ENCODE measurements at places on chromosomes 16 and 17. TPM values are rescaled to one million over a fixed set of nuclear protein-coding genes. Genes with fewer than 3 reads are reported as not detected.

DNA sequence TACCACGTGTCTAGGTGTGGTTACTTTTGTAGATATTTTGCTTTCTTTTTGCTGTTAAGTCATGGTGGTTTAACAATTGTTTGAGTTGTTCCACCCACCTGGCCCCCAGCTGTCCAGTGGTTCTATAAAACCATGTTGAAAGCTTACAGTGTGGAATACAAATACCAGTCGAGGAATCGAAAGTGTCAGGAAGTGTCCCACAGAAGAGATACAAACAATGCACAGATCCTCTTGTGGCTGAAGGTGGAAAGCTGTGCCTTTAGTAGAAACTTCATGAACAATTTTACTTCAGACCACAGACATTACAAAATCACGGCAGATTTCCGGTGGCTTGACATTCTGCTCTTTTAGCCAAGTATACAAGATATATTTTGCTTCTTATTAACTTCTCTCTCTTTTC is 782.4 kb upstream of the SOX9 start:
- DNase-seq, result no peak

Gene METTL23
- total RNA-seq, result 24.2 TPM

DNA sequence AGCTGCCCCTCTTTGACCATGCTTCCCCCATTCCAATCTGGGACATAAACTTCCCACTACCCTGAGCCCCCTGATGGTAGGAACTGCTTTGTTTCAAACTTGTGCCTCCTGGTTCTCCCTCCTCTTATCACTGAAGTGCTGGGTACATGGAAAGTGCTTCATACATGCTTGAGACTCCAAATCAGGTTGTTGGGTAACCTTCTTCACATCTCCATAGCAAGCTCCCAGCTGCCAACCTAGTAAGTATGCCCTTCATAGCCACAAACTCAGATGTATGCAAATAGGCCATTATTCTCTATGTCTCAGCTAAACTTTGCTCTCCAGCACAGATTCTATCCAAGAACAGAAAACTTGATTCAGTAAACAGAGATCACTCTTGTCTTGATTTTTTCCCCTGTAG is 310.6 kb upstream of the IRX3 start:
- DNase-seq, result peak; percentile 79

GRCh38 chr17:74877592-74878548 is 5.1 kb upstream of the FDXR start:
- no peak for DNase-seq

- no peak for DNase-seq
These were observed 1.6 kb upstream of the PKMYT1 start for GRCh38 chr16:2981899-2982250.

- no peak for DNase-seq
These were observed 27.2 kb upstream of the ITGA3 start for GRCh38 chr17:50028736-50029120.

Gene CYGB
- total RNA-seq, result 23.5 TPM

Gene PRAC1
- total RNA-seq, result not detected

GRCh38 chr17:75899353-75899752 is 2.6 kb upstream of the TRIM65 start:
- no peak for DNase-seq

Gene CA5A
- not detected for total RNA-seq
